Kidney capillary endothelial cell (primary cell): ENCODE measurements at places on chromosomes 13 and 19.

DNA sequence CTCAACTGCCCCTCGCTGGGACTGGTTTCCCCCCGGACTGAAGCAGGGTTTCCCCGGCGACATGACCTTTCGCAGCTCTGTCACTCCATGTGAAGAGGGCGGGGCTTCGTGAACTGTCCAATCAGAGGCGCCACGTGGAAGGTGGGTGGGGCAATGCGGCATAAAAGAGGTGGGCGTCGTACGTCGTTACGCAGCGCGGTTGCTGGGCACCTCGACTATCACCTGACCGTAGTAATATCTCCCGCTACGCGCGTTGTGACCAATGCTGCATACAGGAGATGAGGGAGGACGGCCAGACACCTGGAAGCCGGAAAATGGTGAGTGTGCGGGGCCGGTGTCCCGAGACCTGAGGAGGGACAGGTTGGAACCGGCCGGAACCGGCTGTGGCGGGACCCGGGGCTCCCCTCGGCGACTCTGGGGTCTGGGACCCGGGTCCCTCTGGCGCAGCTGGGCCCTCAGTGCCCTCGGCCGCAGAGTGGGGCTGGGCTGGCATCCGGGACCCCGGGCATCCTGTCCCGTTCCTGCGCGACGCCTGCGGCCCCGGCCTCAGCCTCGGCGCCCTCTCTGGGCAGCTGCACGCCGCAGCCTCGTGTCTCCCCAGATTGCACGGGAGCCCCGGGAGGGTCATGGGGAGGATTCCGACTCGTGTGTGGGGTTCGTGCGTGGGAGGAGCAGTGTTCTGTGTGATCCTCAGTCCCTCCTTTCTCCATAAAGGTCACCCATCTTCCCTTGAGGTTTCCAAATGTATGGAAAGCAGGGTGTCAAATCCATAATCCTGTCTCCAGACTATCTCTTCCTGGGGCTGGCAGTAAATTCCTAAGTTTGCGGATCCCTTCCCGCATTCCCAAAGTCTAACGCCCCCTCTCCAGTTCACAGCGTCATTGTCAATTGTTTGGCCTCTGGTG lies 32.2 kb downstream of the ZNF136 start:
- DNase-seq = peak; percentile 10

GRCh38 chr19:7159105-7159933 lies 89.8 kb downstream of the ZNF557 start:
- DNase-seq = peak; percentile 52

GRCh38 chr13:45615501-45616101 lies at the start of gene ERICH6B:
TSS of gene ERICH6B (minus strand) at chr13:45615739. CDS start at chr13:45597005, 18,734 bp downstream.
- no peak for DNase-seq

DNA sequence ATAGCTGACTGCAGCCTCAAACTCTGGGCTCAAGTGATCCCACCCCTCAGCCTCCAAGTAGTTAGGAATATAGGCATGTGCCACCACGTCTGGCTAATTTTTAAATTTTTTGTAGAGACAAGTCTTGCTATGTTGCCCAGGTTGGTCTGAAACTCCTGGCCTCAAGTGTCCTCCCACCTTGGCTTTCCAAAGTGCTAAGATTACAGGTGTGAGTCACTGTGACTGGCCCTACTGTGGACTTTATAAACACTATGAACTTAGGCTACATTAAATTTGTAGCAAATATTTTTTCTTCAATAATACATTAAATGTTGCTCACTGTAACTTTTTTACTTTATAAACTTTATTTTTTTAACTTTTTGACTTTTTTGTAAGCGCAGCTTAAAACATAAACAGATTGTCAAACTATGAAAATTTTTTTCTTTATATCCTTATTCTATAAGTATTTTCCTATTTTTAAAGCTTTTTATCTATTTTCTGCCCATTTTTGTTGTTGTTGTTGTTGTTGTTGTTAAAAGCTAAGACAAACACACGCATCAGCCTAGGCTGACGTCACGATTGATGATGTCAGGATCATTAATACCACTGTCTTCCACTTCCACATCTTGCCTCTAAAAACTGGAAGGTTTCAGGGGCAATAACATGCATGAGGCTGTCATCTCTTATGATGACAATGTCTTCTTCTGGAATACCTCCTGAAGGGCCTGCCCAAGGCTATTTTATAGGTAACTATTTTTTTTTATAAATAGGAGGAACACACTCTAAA lies 204.2 kb downstream of the KLF5 start:
- DNase-seq = no peak

DNA sequence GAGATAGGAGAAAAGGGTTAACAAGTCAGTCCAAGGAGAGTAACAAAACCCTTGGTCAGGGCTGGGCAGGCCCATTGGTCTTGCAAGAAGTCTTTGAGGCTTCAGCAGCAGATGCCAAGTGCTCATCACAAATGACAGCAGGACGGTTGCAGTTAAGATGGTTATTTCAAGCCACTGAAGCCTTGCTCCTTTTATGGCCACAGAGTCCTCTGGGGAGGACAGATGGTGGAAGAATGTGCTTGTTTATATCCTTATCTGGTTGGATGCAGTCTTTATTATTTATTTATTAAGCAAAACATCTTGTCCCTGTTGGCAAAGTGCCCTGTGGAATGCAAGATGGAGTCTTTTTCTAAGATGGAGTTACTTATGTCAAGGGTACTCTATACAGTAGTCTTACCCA lies 19.2 kb upstream of the ZNF331 start:
- DNase-seq = no peak

DNA sequence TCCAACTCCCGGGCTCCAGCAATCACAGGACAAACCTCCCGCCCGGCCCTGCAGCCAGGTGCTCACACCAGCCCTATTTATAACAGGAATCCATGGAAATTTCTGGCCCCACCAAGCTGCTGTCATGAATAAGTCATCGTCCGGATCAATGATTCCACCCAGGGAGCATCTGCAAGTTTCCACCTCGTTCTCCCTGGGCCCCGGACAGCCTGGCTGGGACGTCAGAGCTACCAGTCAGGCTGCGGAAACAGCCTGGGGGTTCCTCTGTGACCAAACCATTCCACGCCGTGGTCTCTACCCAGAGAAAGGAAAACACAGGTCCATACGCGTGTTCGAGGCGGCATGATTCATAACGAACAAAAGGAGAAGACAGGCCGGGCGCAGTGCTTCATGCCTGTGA lies 20.7 kb upstream of the PTBP1 start:
- DNase-seq = no peak

DNA sequence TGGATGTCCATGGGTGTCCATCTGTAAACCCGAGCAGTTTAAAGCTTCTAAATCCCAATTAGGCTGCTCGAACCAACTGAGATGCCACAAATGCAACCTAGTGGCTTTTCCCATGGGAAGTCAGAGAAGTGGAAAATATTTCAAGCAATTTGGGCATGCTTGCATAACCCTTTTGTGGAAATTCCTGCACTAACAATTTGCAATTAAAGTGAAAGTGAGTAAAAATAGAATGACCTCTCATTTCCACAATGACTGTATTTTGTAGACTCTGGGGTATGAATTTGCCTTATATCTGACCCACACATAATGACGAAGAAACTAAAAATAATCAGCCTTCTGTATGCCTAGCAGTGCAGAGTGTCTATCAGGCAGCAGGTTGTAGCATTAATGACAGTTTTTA lies 91.8 kb upstream of the TSC22D1 start:
- DNase-seq = no peak

DNA sequence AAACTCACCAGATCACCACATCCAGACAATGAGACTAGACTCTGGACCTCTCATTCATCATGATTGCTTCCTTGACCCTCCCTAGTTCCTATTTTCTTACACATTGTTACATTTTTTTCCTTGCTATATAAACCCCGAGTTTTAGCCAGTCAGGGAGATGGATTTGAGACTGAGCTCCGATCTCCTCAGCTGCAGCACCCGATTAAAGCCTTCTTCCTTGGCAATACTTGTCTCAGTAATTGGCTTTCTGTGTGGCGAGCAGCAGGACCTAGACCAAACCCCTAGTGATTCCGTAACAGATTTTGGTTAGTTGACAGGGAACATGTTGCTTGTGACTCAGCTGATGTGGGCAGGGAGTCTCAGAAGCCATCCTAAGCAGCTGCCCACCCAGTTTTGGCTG lies 44.0 kb downstream of the SUCLA2 start:
- DNase-seq = no peak

DNA sequence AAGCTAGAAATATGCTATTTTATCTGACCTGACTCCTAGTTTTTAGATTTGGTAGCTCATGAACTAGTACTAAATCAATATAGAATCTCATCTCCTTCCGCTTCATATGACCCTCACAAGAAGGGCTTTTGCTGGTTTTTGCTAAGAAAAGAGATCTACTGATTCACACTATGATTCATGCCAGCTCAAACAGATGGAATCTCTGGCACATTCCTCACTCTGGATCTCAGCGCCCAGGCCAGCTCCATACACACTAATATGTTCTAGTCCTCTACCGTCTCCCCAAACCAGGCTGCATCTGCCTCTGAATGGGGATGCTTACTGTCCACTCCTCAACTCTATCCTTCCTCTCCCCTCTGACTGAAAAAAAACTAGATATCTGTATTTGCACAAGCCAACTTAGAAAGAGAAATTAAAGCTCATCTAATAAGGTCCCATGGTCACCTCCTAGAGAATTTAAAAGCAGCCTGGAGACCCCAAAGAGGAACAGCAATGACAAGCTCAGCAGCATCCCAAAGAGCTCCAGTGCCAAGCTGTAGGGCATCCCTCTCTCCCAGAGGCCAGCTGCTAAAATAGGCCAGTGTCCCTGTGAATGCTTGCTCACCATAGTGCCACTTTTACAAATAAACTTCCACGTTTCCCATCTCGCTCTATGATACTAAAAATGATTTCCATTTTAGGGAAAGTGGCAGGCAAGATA lies 74.9 kb downstream of the LHFPL6 start:
- DNase-seq = peak; percentile 87

GRCh38 chr13:23619068-23619855 lies 49.0 kb downstream of the TNFRSF19 start:
- DNase-seq = peak; percentile 65

GRCh38 chr13:44237276-44237767 lies 136.3 kb upstream of the SERP2 start:
- DNase-seq = peak; percentile 99

DNA sequence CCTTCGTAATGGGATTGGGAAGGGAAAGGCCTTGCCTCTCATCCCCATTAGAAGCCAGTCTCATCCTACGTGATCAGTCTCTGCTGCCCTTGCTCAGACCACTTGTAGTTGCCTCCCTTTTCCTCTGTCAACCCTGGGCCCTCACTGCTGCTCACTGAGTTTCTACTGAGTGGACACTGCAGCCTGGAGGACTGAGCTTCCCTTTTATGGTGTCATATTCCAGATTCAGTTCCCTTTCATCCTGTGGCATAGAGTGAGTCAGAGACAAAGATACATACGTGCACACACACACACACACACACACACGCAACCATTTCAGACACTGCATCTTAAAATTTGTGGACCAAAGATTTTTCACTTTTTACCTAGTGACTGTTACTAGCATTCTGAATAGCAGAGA lies 56.6 kb downstream of the COG3 start:
- no peak for DNase-seq

DNA sequence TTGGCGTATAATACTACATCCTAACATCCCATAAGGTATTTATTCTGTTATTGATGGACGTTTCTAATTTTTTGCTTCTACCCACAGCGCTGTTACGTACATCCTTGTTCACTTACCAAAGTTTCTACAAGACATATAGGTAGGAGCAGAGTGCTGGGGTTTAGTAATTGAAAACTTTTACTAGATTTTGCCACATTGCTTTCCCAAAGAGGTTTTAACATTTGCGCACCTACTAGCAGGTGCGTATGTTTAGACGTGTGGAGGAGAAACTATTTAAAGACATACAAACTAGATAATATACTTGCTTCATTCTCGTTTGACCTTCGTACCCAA lies 559 bp upstream of the RPL21 start:
- no peak for DNase-seq

DNA sequence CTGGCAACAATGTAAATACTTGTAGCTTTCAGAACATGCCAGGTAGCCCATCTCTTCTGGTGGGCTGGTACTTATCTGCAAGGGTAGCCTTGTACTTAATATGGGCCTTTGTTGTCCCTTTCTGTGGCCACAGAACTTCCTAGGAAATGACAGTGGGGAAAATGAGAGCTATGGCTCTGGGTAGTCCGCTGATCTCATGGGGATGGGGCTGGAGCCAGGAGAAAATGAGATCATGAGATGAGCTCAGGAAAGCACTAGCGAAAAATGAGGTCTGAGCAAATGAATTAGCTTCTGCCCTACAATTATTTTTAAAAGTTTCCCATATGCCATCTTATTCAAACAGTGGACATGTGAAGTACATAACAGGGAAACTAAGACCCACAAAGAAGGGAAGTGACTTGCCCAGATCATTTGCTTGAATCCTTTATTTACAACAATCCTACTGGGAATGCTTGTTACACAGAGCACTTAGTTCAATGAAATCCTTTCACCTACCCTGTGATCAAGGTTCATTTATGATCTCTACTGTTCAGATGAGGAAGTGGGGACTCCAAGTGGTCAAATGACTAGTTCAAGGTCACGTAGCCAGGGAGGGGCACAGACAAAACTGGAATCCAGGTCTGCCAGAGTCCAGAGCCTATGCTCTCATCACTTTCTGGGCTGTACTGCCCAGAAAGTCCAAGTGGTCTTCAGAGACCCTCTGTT lies 87.1 kb downstream of the PTPRS start:
- no peak for DNase-seq

DNA sequence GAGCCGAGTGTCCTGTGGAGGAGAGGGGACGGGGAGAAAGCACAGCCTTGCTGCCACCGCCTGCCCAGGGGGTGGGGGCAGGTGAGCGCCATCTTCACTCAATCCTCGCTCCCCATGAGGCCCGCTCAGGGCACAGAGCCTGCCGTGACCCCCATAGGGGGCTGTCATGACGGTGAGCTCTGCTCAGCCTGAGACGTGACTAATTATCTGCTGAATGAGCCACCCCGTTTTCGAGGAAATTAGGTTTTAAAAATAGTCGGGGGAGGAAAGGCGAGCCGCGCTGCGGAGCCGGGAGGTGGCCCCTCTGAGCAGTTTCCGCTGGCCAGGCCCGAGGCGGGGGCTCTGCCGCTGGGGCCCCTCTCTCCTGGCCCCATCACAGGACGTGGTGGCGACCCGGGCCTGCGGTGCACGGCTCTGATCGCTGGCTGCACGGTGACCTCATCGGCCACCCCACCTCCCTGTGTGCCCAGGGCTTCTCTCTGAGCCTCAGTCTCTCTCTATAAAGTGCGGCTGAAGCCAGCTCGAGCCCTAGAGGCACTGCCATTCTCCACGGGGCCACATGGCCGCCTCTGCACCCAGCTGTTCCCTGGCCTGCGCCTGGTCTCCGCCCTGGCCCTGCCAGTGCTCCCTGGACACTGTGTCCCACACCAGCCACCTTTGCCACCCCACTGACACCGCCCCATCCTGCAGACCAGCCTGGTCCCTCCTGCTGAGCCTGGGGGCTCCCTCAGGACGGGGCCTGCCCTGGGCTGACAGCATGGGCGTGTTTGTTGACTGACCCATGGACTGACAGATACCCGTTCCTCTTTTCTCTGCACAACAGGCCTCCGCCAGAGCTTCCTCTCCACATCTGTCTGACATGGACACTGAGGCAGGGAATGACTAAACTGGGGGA lies 28.3 kb downstream of the PIP5K1C start:
- DNase-seq = peak; percentile 64
